ENCODE measurements at places on chromosomes 7 and 10. TPM values are rescaled to one million over a fixed set of nuclear protein-coding genes. Genes with fewer than 3 reads are reported as not detected.

GRCh38 chr10:101397140-101397539 is 43.2 kb downstream of the BTRC start:
- H3K4me3 ChIP-seq = no peak overlapping the region
- H3K27me3 ChIP-seq = no peaks in the 10 kb centered on the region

GRCh38 chr7:88589927-88590326 is 169.6 kb upstream of the ZNF804B start:
- H3K4me1 ChIP-seq = no peaks in the 10 kb centered on the region
- no peaks in the 10 kb centered on the region for H3K36me3 ChIP-seq
- no peak for DNase-seq
- no peaks in the 10 kb centered on the region for H3K27me3 ChIP-seq

- no peaks in the 10 kb centered on the region for H3K36me3 ChIP-seq
- H3K27ac ChIP-seq = no peak overlapping the region
- no peak overlapping the region for H3K4me3 ChIP-seq
- no peaks in the 10 kb centered on the region for H3K4me1 ChIP-seq
Measured at GRCh38 chr7:29596593-29597178, 33.1 kb downstream of the PRR15 start.

GRCh38 chr10:12844811-12845483 is 156.6 kb downstream of the CCDC3 start:
- peaks cover 33% of the 10 kb centered on the region for H3K4me1 ChIP-seq
- no peak for DNase-seq
- H3K36me3 ChIP-seq = no peaks in the 10 kb centered on the region
- H3K4me3 ChIP-seq = no peak overlapping the region
- H3K27ac ChIP-seq = peak overlapping the region; percentile 57

The STYXL1 gene
- total RNA-seq = 9.9 TPM

The VPS41 gene
- 47.0 TPM for total RNA-seq

- H3K27ac ChIP-seq = peak overlapping the region; percentile 61
- peaks cover 42% of the 10 kb centered on the region for H3K4me1 ChIP-seq
- no peak overlapping the region for H3K4me3 ChIP-seq
- no peak for DNase-seq
- H3K36me3 ChIP-seq = no peaks in the 10 kb centered on the region
- no peaks in the 10 kb centered on the region for H3K27me3 ChIP-seq
Measured at GRCh38 chr10:63515002-63515763, 6.0 kb upstream of the REEP3 start.

- no peak overlapping the region for H3K4me3 ChIP-seq
- H3K27ac ChIP-seq = no peak overlapping the region
- no peaks in the 10 kb centered on the region for H3K4me1 ChIP-seq
- no peaks in the 10 kb centered on the region for H3K36me3 ChIP-seq
Measured at GRCh38 chr10:90969121-90969534, 48.2 kb upstream of the ANKRD1 start.

The STOX1 gene
- total RNA-seq = 1.2 TPM

DNA sequence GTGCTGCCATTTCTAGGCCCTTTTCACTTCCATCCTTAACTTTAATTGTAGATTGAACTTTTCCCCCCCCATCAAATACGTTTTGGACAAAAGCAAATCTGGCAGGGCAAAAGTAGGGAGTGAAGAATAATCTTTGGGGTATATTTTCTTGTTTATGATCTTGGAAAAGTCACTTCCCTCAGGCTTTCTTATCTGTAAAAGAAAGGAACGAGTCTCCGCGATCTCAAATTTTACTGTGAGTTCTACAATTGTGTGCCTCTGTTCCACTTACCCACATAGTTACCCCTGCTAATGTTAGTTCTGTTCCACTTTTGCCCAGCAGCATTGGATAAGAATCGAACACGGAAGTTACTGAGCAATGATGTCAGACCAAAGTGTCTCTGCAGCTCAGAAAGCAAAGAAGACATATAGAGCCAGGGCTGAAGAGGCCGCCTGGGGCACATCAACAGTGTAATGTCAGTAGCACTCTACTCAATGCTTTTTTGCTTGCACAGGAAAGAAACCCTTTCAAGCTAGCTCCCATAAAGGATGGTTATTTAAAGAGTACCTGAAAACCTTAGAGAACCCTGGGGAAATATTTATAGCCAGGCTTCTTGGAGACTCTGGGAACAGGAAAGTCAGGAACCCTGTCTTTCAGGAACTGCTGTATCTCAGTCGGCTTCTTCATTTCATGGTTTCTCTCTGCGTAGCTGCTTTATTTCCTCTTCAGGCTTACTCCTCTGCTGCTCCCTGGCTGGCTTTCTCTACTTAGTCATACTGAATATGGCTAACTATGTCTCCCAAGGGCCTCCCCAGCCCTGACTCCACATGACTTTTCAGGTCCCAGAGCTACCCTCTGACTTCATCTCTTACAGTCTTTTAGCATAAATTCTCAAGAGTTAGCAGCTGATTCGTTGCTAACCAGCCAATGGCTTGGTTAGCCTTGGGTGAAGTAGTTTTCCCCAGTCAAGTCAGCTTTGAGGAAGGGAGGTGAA is 123.7 kb upstream of the FAM3C start:
- H3K27ac ChIP-seq = no peak overlapping the region
- H3K36me3 ChIP-seq = no peaks in the 10 kb centered on the region
- DNase-seq = no peak
- no peaks in the 10 kb centered on the region for H3K4me1 ChIP-seq
